HT1080 (cell line): ENCODE measurements at places on chromosomes 3 and 15.
A peak's percentile ranks its signal among the peaks of the same experiment; 100 is the strongest.

GRCh38 chr3:35946121-35946853 lies 307.0 kb downstream of the ARPP21 start:
- DNase-seq, result peak; percentile 30

- DNase-seq, result no peak
Measured at GRCh38 chr15:99526671-99527070, 39.1 kb upstream of the MEF2A start.

DNA sequence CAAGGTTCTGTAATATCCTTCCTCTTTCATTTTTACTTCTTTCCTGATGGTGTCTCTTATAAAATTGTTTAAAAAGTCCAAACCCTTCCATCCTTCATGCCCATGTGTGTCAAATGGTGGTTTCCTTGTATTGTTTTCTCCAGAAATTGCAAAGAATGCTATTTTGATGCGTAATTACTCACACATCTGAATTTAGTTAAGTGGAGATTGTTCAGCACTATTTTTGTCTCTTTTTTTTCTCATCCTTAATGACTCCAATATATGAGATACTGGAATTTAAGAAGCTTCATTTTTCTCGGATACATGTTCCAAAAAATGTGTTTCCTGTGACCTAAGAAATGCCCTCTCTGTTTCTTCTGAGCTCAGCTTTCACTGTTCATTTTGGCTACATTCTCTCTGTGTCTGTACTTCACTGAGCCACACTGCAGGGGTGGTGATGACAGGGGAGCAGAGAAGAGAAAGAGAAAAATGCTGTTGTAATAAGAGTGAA lies 799.8 kb downstream of the DIPK2A start:
- no peak for DNase-seq

DNA sequence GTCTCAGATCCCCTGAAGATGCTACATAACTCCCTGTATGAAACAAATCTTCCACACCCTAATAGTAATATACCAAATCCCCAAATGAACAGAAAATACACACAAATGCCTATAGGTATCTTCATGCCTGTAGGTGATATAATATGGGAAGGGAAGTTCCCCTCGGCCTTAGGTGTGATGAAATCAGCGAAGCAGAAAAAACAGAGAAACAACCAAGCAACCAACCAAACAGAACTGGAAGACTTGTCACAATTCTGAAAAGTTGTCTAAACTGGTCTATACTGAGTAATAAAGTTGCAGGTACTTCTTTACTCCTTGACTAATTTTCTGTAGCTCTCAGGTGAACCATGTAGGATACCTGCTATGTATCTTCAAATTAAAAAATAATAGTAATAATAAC lies 82.2 kb upstream of the SATB1 start:
- DNase-seq, result no peak

- DNase-seq, result no peak
Measured at GRCh38 chr3:21790466-21790865, 39.5 kb upstream of the ZNF385D start.

GRCh38 chr15:63487076-63487757 lies 17.2 kb upstream of the USP3 start:
- DNase-seq, result peak; percentile 51

DNA sequence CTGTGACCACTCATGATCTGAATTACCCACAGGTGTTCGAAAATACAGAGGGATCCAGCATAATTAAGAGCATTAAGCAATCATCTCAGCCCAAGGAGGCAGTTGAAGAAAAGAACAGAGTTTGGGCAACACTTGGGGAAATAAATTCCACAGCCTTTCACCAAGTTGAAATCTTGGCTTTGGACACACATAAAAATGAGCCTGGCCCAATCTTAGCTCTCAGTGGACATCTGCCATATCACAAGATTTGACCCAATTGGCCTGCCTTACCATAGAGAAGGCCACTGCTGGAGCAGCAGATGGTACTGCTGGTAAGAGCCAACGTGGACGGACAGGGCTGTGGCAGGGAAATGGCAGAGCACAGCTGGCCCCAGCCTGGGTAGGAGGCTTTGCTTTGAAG lies 13.0 kb downstream of the FOXP1 start:
- no peak for DNase-seq

- DNase-seq, result peak; percentile 25
Measured at GRCh38 chr15:38996111-38996631, 431.6 kb upstream of the RASGRP1 start.

- DNase-seq, result no peak
Measured at GRCh38 chr3:96657710-96658109, 156.7 kb upstream of the EPHA6 start.

DNA sequence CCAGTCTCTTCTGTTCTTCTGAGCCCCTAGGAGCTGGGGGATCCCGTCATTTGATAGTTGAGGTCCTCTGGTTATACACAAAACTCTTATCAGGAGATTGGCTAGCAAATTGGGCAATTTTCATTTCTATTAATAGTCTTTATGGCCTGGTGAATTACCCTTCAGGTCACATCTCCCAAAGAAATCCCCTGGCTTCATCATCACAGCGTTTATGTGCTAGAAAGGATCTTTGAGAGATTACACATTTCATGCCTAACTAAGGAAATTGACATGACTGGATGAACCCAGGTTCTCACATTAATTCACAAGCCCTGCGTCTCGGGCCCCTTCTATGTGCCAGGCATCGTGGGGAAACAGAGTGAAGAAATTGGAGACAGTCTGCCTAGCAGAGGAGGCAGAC lies 227.4 kb upstream of the PROK2 start:
- DNase-seq, result no peak

- no peak for DNase-seq
Measured at GRCh38 chr3:129994883-129995559, 20.5 kb downstream of the TRH start.

- peak; percentile 65 for DNase-seq
Measured at GRCh38 chr3:140953028-140953960, 11.7 kb downstream of the SLC25A36 start.

- no peak for DNase-seq
Measured at GRCh38 chr3:59535791-59536221, 486.0 kb upstream of the CFAP20DC start.
